Stimulated activated CD8-positive, alpha-beta memory T cell treated with anti-CD3 and anti-CD28 coated beads, Interleukin-2, amount 100 ng/mL, for 1 hour (primary cell): ENCODE measurements at places on chromosomes 13 and 19.

DNA sequence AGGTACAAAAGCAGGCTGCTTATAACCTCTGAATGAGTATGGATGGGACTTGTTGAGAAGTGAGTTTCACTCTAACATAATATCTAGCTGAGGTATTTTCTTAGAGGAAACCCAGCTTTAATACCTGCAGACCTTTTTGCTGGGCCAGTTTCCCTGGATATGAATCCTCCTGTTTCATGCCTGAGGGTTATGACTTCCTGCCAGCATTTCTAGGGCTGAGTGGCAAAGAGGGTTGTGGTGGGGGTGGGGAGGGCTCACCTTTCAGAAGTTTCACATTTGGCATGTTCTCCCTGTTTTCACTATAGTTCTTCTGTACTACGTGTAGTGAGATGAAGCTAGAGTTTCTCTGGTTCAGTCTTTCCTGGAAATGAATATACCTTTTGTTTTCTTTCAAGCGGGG, 73.7 kb downstream of the LACC1 start:
- DNase-seq = no peak

- no peak for DNase-seq
These were observed 58.0 kb downstream of the TNFRSF19 start for GRCh38 chr13:23628250-23628649.

GRCh38 chr19:1819341-1820255, 7.5 kb upstream of the ATP8B3 start:
- DNase-seq = no peak

DNA sequence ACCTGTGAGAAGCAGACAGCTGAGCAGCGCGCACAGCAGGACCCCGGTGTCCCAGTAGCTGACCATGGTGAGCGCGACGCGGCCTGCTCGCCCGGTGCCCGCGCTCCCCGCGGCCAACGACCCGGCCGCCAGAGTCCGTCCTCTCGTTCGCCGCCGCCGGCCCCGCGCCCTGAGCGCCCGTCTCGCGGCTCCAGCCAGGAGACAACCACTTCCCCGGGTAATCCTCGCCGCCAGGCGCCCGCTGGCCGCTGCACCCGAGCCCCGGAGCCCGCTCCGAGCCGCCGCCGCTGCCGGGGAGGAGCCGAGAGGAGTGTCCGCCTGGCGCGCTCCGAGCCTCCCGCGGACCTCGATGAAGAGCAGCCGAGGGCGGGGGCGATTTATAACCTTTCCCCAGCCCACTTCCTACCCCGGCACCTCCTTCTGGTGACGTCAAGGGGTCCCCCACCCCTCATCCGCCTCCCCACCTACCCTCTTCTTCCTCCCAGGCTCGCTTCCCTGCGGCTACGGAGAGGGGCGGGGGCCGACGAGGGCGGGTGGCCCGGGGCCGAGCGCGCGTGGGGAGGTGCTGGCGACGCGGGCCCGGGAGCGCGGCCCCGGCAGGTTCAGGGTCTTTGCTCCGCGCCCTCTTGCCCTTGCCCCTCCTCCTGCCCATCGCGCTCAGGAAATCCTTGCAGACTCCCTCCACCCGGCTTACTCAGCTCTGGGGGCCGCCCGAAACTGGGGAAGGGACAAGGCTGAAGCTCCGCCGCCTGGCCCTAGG, at the start of gene FLT1:
Gene FLT1, minus strand, starts transcription at position 351 of the 760 bp plus-strand sequence. Its CDS starts 285 bp downstream, at position 66.
- no peak for DNase-seq

- DNase-seq = no peak
These were observed 69.1 kb upstream of the SLC7A1 start for GRCh38 chr13:29664591-29664990.

DNA sequence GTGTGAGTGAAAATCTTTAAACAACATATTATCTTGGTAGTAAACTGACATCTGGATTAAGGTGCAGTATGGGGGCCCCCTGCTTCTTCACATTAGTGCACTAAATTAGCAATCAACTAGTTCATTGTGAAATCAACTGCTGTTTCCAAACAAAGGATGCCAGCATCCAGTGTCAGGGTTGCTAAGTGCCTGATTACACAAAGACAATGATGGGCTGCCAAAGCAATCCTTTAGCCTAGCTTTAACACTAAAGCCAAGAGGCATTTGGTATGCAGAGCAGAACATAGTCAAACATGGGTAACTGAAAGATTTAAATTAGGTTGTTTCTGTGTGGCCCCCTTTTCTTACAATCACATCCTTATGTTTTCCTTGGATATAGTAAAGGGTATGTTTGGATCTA, 543.1 kb upstream of the SLITRK5 start:
- no peak for DNase-seq

DNA sequence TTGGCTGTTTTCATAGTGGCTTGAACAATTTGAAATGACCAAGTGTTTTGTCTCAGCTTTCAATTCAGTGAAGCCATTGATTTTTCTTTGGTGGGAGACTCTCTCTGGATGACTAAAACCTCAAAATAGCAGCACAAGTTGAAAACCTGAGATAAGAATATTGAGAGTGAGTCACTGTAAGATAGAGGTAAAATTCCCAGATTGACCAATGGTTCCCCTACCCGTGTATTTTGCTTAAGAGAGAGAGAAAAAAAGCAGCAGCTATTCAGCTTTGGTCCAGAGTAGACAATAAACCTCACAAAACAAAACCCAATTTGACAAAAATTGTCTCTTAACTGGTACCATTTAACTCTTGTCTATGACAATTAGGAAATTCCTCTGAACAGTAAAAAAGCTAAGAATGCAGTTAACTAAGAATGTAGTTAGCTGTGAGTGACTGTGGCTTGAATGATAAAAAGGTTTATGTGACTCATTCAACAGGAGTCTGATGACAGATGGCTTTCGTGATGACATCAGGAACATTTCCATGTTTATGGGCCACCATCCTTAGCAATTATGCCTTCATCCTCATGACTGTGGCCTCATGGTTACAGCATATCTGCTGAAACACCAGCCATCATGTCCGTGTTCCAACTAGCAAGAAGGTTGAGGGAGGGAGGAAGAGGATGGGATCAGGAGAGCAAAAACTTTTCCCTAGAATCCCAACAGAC, 356.9 kb downstream of the NDFIP2 start:
- no peak for DNase-seq

DNA sequence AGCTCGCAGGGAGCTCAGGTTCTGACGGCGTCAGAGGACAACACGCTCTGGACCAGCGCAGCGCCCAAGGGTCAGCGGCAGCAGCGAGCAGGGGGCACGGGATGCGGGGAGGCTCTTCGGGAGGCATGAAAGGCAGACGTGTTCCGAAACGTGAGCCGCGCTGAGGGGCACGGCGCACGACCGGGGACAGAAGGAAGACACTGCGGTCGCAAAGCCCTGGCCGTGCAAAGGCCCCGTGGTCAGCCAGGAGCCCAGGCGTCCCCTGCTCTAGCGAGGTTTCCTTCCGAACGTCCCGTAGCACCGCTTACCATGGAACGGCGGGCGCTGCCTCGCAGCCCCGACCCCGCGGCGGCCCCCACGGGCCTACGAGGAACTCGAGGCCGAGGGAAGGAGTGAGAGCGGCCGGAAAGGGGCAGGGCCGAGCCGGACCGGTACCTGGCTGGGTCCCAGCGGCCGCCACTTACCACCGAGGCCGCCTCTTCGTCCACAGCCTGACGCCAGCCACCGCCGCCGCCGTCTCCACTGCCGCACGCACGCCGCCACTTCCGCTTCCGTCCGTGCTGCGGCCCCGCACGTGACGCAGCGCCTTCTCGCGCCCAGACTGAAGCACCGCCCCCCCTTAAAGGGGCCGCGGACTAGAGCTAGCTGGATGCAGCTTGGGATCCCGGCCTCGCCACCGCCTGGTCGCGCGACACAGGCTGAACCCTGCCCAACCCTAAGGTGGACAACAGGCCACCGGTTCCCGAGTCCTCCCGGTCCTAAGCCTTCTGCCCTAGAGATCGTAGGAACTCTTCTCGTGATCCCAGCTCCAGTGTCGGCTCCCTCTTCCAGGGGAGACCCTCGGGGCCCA, 9.4 kb downstream of the ABHD17A start:
- DNase-seq = peak; percentile 78

DNA sequence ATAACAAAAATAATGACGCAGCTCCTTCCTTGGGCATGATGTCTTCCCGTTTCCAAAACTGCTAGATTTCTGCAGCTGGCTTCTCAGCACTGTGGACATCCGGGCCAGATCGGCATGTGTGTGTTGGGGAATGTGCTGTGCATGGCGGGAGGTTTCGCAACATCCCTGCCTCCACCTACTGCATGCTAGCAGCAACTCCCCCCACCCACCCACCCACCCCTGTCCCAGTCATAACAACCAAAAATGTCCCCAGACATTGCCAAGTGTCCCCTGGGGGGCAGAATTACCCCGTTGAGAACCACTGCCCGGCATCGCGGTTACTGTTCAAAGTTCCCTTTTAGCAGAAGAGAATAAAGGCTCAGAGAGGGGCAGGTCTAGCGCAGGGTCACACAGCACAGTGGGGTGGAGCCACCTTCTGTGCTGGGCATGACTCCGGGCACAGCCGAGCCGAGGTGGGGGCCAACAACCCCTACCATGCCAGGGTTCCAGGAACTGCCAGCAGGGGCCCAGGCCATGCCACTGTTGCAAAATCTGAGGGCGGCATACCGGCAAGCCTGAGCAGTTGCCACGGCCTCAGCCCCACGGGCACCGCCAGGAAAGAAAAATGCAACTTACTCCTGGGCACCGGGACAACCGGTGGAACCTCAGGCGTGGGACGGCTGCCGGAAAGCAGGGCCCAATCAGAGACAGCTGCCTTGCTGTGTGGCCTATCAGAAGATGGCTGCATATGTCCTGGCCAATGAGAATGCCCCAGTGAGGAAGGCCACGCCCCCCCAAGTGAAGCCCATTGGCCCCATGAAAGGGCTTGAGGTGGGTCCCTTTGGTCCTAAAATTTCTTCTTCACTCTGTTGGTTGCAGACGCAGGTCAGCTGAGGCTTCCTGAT, 22.5 kb upstream of the NFIC start:
- no peak for DNase-seq

DNA sequence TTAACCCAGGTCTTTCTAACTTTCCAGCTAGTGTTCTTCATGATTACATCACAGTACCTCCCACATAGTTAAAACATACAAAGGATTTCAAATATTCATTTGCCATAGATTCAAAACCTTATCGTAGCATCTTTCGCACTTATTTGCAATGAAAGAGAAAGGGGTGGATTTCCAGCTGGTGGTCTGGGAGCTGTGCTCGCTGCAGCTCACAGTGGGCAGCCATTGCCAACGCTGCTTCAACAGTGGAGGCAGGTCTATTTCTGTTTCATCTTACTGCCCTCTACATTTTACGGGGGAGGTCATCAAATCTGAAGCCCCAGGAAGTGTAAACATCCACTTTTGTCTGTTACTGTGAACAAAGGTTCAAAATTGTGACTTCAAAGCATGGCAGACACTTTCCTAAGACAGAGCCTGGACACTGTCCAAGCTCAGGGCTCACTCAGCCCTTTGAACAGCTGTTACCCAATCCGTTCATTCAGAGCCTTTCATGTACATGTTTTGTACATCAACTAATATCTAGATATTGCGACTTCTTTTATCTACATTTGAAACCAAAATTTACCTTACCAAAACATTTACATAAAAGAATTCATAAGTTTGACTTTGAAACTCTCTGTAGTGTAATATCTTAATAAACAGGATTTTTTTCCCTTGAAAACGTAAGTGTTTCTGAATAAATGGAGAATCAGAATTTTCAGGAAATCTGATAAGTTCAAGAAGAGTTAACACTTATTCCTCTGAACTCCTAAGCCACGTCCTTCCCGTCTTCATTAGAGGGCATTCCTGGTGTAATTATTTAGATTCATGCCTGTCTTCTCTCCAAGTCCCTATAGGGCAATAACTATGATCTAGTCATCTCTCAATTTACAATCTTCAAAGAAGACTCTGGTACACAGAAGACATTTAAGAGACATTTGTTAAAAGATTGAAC, 25.1 kb downstream of the STARD13 start:
- DNase-seq = no peak

GRCh38 chr13:97005625-97006262, 11.5 kb upstream of the OXGR1 start:
- no peak for DNase-seq

GRCh38 chr19:46704379-46705076, 12.4 kb downstream of the PRKD2 start:
- peak; percentile 79 for DNase-seq

DNA sequence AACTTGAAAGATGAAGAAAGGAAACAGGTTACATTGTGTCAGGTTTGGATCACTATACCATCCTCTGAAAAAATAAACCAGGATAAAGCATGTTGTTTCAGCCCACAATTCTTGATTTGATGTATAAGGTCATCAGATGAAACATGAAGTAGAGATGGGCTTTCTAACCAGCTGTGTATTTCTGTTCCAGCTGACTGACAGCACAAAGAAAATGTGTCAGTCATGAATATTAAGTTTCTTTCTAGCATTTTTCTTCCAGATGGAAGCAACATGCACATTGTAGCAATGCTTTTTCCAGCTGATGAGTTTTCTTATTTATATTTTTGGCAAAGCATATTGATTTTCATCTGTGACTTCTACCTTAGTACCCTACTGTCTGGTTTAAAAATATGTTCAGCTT, 199.6 kb downstream of the OXGR1 start:
- no peak for DNase-seq

DNA sequence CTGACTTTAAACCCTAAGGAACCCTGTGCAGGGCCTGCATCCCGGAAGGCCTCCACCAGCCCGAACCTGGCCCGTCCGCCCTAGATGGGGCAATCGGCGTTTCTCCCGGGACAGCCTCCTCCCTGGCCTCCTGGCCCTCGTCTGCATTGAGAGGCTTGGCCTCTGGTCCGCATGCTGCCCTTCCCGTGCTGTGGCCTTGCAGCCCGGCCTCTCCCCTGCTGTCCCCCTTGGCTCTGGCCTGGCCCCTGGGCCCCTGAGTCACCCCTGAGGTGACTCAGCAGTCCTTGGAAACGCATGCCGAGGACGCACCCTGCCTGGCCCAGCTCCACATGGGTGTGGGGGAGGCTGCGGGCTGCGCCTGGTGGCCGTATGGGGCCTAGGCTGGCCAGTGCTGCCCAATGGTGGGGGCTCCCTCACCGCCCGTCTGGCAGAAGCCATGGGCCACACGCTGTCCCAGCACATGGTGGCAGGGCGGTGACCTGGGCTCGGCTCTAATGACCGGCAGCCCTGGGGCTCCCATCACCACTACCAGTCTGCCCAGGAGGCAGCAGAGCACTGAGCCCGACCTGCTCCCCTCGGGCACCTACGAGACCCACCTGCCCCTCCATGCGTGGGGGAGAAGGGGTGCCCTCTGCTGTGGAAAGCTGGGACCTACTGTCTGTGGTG, 25.7 kb downstream of the SH3GL1 start:
- DNase-seq = no peak

- DNase-seq = peak; percentile 78
These were observed at the start of gene ZNF626 for GRCh38 chr19:20661150-20661819. Gene ZNF626, minus strand, starts transcription at chr19:20661571. Its CDS starts 125 bp downstream, at chr19:20661446.

DNA sequence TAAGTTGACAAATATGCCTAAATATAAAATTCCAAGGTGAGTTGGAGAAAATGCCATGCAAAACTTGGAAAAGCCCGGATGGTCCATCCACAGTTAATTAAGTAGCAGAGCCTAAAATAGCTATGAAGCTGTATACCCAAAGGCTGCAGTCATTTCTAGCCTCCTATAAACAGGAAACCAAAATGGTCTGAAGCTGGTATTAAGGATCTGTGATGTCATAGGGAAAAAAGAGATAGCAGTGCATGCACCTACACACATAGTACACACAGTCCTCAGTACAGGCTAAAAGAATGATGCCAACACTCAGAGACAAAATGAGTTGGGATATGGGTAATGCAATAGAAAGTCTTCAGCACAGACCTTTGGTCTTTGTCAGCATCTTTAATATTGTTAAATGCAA, 736.9 kb downstream of the EFNB2 start:
- DNase-seq = no peak
